ENCODE measurements at places on chromosomes 12 and 14. TPM values are rescaled to one million over a fixed set of nuclear protein-coding genes. Genes with fewer than 3 reads are reported as not detected.
A peak's percentile ranks its signal among the peaks of the same experiment; 100 is the strongest.

GRCh38 chr14:64026600-64026999 lies 173.8 kb downstream of the SYNE2 start:
- DNase-seq = no peak

DNA sequence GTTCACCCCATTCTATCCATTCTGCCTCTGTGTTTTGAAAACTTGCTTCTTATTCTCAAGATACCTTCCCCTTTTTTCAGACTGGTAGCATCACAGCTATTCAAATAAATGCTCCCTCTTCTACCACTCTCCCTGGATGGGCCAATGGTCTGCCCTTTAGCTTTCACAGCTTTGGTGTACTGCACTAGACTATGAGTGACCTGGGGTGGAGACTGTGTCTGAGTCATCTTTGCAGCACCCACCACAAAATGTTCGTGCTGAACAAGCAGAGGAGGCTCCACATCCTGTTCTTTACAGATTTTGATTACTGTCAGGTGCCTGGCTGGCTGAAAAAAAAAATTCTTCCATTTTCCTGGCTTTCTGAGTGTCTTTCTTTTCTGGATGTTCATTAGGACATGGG lies 1104.1 kb upstream of the TMEM132C start:
- DNase-seq = no peak

GRCh38 chr12:46212108-46212982 lies 56.5 kb downstream of the SLC38A1 start:
- DNase-seq = no peak

- DNase-seq = peak; percentile 67
Measured at GRCh38 chr12:2179953-2180736, 127.4 kb downstream of the CACNA1C start.

GRCh38 chr12:132109741-132110140 lies 34.4 kb downstream of the DDX51 start:
- DNase-seq = no peak

GRCh38 chr12:32033406-32033805 lies 73.2 kb upstream of the BICD1 start:
- no peak for DNase-seq

- no peak for DNase-seq
Measured at GRCh38 chr14:86672080-86672479, 1142.1 kb downstream of the FLRT2 start.

DNA sequence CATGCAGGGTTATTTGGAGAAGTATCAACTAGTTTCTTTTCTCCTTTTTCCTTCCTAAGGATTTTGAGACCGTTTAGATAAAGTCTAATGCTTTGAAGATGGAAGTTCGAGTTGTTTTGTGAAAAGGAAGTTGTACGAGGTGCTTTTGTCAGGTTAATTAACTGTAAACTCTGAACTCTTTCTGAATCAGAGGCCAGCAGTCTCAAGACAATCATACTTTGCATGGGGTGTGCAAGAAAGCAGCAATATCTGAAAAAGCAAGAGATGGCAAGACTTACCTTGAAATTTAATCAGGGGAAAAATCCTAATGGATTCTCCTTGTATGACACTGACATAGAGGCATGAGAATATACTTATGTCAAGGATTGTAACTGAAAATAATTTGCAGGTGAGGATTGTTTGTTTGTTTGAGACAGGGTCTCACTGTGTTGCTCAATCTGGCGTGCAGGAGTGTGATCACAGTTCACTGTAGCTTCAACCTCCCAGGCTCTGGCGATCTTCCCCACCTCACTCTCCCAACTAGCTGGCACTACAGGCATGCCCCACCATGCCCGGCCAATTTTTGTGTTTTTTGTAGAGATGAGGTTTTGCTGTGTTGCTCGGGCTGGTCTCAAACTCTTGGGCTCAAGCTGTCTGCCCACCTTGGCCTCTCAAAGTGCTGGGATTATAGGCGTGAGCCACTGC lies 170.2 kb upstream of the HMGA2 start:
- DNase-seq = no peak

DNA sequence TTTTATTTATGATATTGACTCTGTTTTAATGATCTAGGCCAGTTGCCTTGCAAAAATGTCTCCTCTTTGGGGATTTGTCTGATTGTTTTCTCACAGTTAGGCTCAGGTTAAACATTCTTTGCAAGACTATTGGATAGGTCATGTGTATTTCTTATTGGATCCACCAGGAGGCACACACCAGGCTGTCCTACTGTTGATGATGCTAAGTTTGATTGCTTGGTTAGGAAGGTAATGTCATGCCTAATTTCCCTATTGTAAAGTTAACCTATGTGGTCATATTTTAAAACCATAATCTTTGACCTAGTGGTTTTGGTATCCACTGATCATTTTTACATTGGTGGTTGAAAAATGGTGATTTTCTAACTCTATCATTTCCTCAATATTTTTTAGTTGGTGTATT lies 137.1 kb downstream of the BRMS1L start:
- no peak for DNase-seq

DNA sequence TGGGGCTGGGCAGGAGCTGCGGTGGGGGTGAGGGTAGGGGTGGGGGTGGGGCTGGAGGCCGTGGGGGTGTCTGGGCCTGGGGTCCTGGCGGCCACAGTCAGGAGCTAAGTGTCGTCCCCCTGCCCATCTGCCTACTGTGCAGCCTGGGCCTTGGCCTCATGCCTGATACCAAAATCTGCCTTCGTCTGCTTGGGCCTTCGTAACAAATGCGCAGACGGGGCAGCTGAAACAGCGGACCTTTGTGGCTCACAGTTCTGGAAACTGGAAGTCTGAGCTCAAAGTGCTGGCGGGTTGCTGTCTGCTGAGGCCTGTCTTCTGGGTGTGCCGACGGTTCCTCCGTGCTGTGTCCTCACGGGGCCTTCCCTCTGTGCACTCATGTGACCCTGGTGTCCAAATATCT lies 61.7 kb downstream of the KIF26A start:
- DNase-seq = no peak

DNA sequence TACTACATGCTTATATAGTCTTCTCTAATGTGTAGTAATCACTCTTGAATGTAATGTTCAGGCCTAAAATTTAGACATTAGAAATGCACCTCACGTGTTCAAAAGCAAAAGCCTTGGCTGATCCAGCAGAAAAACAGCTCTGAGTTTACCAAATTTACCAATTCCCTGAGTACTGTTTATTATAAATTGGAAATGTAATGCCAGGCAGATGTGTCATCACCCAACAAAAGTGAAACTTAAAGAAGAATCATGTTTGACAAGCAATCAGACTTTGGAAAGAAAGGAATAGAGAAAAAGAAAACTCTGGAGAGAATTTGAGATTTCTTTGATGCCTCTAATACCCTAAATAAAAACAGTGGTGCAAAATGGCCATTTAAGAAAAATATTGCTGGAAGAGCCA lies 26.5 kb upstream of the STRAP start:
- no peak for DNase-seq

DNA sequence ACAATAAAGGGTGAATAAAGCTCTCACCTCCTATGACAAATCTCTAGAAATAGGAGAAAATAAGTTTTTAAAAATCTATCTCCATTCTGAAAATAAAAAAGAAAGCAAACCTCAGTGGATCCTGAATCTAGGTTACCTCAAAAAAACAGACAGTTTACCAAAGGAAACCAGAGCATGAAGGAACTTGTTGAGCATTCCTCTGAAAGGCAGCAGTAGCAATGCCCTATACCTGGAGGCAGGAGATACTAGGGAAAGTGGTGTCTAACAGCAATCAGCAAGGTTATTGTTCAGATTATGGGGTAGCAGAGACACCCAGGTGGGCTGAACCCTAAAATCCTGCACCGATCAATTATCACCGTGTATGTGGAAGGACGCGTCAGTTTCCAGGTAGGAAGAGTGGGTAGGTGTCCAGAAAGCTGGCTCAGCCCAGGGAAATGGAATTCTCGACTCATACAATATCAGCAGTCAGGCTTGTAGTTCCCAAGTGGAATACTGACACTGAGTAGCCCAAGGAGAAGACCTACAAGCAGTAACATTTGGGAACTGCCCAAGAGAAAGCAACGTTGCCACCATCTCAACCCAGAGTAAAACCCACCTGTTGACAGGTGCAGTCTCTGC lies 128.3 kb downstream of the ST8SIA1 start:
- DNase-seq = no peak

- no peak for DNase-seq
Measured at GRCh38 chr12:10672231-10672868, 1.5 kb downstream of the STYK1 start.

DNA sequence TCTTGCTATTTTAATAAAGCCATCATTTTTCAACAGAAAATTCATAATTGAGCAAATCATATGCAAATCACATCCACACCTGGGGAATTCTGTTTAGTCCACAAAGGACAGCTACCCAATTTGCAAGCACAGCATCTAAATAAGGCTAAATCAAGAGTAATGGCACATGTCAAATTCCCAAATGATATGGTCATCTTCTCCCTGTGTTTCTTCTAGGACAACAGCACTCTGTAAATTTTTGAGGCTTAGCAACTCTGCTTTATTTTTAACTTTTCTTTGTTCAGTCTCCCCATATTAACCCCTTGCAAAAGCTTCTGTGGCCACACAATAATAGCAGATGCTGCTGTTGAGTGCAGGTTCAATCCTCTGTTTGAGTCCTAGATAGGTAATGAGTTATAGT lies 155.6 kb upstream of the DAAM1 start:
- DNase-seq = no peak

DNA sequence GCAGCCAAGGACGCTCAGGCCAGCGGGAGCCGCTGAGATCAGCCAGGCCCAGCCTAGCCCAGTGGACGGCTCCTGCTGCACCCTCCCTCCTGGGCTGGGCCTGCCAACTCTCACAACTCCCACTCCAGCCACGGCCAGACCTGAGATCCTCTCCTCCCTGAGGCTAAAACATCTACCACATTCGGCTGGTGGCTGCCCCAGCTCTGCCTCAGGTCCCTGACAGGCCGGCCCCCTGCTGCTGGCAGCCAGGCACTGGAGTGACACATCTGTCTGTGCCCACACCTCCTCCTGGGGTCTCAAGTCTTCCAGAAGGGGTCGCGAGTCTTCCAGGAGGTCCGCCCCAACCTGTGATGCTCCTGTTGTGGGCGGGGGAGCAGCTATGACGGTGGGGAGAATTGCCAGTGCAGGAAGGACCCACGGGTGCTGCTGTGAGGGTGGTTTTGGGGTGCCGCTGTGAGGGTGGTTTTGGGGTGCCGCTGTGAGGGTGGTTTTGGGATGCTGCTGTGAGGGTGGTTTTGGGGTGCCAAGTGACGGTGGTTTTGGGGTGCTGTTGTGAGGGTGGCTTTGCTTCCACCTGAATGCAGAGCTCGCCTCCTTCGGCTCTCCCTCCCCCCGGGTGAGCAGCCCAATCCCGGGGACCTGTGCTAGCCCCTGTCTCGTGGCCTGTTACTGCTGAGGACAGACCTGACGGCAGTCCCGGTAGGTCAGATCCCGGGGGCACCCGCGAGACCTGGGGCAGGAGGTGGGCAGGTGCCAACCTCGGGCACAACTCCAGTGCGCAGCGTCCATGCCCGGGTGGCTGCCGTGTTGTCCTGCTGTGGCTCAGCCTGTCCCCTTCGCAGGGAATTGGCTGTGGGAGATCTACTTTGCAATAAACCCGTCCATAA lies 27.5 kb upstream of the C14orf180 start:
- DNase-seq = peak; percentile 12

GRCh38 chr14:75204116-75204515 lies 27.7 kb upstream of the TMED10 start:
- no peak for DNase-seq

- DNase-seq = peak; percentile 70
Measured at GRCh38 chr12:101696251-101697196, 916 bp upstream of the CHPT1 start.

- DNase-seq = no peak
Measured at GRCh38 chr12:117350140-117350539, 11.3 kb downstream of the NOS1 start.

DNA sequence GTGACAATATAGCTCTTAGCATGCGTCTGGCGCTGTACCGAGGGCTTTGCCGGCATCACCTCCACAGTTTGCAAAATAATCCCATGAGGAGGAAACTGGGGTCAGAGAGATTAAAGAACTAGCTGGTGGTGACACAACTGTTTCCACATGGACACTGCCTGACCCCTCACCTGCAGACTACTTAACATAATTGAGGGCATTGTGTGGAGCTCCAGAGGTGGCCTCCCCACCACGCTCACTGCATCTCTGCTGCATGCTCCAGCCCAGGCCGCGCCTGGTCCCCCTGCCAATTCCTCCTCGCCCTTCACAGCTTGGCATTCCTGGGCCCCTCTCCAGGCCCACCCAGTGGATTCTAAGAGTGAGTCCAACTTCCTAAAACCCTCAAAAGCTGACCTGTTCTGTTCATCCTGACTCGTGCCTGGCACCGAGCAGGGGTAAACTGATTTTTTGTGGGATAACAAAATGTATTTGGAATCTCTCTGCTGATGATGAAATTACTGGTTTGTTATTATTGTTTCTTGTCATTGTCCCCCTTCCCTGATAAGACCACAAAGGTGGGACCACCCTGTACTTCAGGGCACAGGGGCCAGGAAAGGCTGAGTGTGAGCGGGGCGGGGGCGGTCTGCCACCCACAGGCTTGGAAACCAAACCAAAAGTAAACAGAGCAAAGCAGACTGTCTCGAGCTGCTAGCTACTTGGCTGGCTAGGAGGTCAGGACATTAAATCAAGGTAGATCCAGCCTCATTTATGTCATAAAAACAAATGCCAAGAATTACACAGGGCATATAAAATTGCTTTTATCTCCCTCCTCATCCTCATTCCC lies 40.6 kb downstream of the CHGA start:
- peak; percentile 15 for DNase-seq

GRCh38 chr12:56391721-56392120 lies 29.1 kb upstream of the APOF start:
- no peak for DNase-seq

- DNase-seq = no peak
Measured at GRCh38 chr12:54571193-54572188, 17.0 kb downstream of the PPP1R1A start.

GRCh38 chr12:96422192-96422591 lies 22.0 kb upstream of the CDK17 start:
- no peak for DNase-seq

- DNase-seq = no peak
Measured at GRCh38 chr14:21997300-21997699, 323.7 kb upstream of the OR4E1 start.

DNA sequence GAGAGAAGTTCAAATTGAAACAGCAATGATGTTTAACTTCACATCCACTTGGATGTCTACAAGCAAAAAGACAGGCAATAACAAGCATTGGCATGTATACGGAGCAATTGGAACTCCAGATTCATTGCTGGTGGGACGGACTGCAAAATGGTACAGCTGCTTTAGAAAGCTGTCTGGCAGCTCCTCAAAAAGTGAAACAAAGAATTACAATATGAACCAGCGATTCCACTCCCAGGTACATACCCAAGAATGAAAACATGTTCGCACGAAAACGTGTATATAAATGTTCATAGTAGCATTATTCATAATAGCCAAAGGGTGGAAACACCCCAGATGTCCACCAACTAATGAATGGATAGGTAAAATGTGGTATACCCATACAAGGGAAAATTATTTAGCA lies 125.7 kb downstream of the HMGA2 start:
- no peak for DNase-seq

CLEC2A gene
- not detected for total RNA-seq

GPD1 gene
- 9.0 TPM for total RNA-seq

FAM222A gene
- total RNA-seq = 20.0 TPM

STAB2 gene
- 0.03 TPM for total RNA-seq

SARNP gene
- total RNA-seq = 53.2 TPM

ERO1A gene
- 14.6 TPM for total RNA-seq

GOLGA5 gene
- total RNA-seq = 20.3 TPM

TAC3 gene
- total RNA-seq = not detected

NFE2 gene
- total RNA-seq = 0.71 TPM

RNASE7 gene
- total RNA-seq = not detected

EFS gene
- 3.6 TPM for total RNA-seq

All from left ventricle myocardium inferior (tissue), 1 donor.